AG10803 (cell line): ENCODE measurements at places on chromosomes 7 and 10.

GRCh38 chr10:69636626-69637605 is 6.9 kb downstream of the FAM241B start:
- no peak for DNase-seq

DNA sequence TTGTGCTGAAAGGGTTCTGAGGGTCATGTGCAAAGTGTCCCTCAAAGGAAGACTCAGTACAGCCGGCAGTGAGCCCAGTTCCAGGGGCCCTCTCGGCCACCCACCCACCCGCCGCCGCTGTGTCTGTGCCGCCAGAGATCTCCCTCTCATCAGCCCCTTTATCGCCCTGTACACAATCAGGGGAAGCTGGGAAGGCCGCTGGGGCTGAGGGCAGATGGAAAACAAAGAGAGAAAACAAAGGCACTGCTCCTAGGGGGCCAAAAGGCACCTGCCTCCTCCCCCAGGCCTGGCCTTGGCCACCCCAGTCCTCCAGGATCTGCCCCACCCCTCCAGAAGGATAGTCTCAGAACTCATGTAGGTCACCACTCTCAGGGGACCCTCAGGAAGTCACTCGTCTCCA is 67.0 kb downstream of the ZMIZ1 start:
- no peak for DNase-seq

GRCh38 chr10:110806335-110806734 is 65.4 kb upstream of the PDCD4 start:
- no peak for DNase-seq

DNA sequence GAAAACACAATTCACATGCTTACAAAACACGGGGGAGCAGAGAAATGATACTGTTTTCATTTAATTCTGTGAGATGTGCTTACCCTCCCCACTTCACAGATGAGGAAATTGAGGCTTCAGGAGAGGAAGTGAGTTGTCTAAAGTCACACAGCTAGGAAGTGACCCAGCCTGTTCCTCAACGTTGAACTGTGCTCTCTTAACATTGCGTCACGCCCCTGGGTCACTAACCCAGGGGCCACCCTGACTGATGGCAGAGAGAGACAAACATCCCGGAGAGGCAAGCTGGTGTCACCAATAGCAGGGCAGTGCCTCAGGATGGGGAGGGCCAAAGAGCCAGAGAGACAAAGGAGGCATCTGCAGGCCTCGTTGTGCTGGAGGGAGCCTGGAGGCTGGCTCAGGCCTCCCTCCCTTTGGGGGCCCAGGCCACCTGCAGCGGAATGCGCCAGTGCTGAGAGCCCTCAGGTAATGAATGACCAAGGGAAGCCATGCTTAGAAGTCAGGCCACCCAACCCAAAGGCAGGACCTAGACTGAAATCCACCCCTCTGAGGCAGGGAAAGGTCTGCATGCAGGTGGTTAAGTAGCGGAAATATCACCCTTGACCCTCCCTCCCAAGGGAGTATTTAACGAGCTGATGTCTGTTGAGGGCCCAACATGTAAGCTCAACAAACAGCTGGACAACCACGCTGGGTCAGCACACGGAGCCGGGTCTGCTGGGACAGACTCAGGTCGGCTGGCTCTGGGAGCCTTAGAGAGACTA is 81.3 kb downstream of the C10orf105 start:
- DNase-seq = no peak

DNA sequence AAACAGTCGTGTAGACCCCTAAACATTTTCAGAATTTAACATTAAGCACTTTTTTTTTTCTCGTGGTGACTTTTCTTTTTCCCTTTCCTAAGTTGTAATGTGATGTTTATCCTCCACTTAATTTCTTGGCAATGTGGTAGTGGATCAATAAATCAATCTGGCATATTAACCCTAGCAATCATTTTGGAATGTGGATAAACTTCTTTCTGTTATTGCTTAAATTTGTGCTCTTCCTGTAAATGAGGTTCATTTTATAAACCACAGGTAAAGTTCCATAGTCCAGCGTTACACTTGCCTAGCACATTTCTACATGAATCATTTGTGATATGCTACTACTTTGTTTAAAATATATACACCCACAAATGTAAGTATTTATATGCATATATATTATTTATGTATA is 247.4 kb upstream of the ETV1 start:
- DNase-seq = no peak

- no peak for DNase-seq
Measured at GRCh38 chr7:52877240-52877639, 158.2 kb upstream of the POM121L12 start.

DNA sequence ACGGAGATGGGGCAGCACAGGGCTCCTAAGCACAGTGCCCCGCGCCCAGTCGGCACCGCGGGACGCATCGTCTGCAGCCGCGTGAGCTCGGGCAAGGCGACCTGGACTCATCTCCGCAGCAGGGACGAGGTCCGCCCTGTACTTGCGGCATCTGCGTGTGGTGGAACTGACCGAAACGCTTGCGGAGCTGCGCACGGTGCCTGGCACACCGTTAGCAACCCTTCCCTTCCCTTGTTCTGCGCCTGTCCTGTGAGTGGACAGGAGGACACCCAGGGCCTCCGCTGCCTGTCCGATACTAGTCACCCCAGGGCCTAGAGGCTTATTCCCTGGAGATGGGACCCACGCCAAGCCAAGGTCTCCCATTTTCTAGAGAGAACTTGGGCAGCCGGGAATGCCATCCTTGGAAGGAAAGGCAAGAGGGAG is 98.5 kb downstream of the WDR11 start:
- DNase-seq = no peak

DNA sequence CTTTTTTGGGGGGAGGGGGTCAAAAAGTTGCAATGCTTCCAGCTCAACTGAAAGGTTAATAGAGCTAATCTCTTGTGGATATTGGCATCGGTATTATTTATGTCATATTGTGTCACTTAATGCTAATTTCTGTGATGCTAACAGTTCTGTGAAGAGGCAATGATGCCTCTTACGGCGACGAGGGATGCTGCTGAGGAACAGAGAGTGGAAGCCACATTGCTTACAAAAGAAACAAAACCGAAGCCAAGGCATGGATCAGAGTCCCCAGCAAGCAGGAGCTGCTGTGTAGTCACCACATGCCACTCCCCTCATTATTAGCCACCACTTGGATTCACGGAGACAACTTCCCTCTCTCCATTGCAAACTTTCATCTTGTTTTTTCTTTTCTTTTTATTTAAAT is 536.5 kb upstream of the MGMT start:
- no peak for DNase-seq

GRCh38 chr7:37511915-37512314 is 63.3 kb upstream of the ELMO1 start:
- no peak for DNase-seq

GRCh38 chr10:29522061-29522855 is 112.5 kb downstream of the SVIL start:
- no peak for DNase-seq

GRCh38 chr7:71131256-71132126 is 453 bp upstream of the GALNT17 start:
- DNase-seq = no peak

DNA sequence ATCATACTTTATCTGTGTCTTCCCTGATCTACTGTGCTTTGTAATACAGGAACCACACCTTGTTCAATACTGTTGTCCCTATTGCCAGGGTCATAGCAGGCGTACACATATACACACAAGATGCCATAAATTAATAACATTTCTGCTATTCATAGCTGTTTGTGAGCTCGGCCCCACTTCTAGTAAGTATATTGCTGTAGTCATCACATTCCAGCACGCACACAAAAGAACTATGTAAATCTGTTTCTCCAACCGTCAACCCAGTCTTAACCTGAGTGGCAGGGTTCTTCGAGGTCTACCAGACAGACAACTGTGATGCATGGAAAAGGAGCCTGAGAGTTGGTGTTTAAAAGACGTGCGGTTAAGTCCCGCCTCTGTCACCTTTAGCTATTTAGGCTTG is 5.7 kb upstream of the CACNB2 start:
- no peak for DNase-seq

DNA sequence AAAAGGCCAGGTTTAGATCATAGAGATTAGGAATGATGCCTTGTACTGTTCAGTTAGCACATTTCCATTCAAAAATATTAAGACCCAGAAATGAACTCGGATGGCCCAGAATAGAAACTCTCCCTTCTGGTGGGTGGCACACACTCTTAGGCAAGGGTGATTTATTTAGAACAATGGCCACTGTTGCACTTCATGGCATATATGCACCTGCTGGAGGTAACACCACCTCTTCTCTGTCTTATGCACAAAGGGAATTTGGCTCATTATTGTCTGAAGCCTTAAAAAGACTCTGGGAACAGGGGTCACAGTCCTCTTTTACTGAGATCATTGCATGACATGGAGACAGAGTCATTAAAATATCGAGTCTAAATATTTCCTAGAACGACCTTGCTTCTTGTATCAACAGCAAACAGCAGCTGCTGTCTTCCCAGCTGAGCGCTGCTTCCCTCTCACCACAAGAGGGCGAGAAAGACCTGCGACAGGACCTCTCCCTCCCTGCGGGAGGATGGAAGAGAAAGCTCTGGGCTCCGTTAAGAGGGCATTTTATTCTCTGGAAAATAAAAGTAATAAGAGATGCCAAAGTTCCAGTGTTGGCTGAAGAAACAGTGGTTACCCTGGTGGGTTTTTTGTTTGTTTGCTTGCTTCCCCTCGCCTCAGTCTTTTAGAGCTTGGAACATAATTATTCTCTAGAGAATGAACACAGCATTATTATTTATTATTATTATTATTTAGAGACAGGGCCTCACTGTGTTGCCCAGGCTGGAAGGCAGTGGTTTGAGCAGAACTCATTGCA is 13.5 kb upstream of the BAMBI start:
- peak; percentile 83 for DNase-seq

GRCh38 chr10:78260141-78260540 is 226.5 kb downstream of the RPS24 start:
- DNase-seq = no peak

DNA sequence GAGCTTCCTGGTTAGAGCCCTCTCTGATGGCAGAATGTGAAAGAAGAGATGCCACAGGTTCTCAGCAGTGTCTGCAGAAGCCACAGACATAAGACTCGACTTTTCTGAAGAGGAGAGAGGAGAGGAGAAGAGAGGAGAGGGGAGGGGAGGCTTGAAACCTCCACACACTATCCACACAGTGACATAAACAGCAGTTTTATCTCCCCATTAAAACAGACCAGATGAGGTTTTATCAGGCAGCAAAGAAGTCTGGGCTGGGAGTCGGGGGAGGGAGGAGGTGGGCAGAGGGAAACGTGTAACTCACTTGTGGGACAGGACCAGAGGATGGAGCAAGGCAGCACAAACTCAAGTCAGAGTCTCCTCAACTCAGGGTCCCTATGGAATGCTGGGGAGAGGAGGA is 76.5 kb downstream of the XPNPEP1 start:
- no peak for DNase-seq

DNA sequence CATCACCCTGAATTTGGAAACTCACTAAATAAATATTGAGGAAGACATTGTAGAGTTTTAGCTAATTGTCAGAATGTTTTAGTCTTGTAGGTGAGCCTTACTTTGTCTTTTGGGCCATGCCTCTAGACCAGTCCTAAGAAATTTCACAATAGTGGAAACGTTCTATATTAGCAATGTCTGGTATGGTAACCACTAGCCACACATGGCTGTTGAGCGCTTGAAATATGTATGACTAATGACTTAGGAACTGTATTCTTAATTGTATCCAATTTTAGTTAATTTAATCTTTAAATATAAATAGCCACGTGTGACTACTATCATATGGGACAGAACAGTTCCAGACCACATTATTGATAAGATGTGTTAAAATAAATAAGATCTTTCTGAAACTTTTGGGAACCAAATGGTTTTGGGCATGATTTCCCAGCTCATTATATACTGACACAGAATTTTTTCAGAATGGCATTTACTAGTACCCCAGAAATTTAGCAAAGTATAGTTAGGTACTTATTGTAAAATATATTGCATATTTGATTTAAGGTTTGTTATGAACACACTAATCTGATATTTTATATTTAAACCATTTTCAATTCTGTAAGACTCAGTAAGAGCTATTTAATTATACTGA is 95.0 kb downstream of the VPS50 start:
- DNase-seq = peak; percentile 92

DNA sequence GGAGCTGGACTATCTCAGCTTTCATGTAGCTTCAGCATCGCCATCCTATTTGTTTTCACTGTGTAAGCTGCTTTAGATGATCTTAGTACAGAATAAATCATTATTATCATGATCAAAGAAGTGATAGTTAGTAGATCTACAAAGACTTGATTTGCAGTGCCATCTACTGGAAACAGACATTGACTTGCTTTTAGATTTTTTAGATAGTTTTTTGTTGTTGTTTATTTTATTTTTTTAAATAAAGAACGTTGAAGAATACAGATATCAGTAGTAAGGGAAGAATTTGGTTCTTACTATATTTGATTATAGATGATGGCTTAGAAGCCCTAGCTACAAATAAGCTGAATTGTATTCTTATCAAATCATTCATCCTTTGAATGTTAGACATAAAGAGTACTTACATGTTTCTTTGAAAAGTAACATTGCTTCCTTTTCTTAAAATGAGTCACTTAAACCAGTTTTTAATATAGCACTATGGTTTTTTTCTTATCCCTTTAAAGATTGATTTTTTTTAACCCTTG is 6.3 kb upstream of the SFMBT2 start:
- peak; percentile 39 for DNase-seq

DNA sequence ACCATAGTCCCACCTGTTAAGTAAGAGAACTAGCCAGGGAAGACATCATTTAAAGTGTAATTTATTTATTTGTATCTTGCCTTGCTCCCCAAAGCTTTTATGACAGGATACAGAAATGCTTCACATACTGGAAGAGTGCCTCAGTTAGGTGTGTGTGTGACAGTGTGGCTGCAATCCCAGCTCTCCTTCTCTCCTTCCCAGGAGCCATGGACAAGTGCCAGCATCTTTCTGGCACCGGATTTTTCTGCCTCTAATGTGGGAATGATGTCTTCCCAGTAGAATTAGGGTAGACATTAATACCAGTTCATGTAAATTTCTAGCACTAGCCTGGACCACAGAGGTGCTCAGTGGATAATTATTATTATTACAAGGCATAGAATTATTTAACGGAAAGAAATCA is 30.3 kb upstream of the ATXN7L1 start:
- peak; percentile 49 for DNase-seq

DNA sequence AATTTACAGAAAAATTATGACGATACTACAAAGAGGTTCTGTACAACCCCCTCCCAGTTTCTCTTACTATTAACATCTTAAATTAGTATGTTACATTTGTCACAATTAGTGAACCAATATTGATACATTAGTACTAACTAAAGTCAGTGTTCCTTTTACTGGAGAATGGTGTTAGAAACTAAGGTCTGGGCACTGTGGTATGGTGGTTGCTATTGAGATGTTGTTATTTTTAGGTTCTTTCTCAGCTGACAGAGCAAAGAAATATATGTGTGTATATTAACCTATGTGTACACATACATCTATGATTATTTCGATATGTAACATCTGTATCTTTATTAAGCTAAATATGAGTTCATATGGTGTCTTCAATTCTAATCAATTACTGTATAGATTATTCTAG is 11.7 kb upstream of the CFTR start:
- no peak for DNase-seq

GRCh38 chr10:14244147-14244546 is 86.6 kb downstream of the FRMD4A start:
- no peak for DNase-seq

DNA sequence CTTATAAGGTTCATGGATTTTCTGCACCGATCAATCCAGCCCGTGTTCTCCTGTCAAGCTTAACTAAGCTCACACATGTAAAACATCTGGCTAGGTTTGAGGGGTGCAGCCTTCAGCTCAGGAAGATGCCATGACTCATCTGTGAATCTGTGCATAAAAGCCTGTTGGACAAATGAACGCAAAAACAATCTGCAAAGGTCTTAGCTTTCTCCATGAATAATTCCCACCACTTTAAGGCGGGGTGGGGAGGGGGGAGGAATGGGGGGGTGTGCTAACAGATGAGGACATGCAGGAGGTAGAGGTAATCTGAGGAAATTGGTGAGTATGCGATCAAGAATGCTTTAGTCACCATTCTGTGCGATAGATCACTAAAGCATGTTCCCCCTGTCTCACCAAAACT is 4.8 kb downstream of the DOCK4 start:
- peak; percentile 64 for DNase-seq
